T-helper 22 cell (primary cell): ENCODE measurements at places on chromosomes 16 and 17.

- no peak for DNase-seq
Measured at GRCh38 chr16:66127459-66128370, 238.8 kb upstream of the CDH5 start.

DNA sequence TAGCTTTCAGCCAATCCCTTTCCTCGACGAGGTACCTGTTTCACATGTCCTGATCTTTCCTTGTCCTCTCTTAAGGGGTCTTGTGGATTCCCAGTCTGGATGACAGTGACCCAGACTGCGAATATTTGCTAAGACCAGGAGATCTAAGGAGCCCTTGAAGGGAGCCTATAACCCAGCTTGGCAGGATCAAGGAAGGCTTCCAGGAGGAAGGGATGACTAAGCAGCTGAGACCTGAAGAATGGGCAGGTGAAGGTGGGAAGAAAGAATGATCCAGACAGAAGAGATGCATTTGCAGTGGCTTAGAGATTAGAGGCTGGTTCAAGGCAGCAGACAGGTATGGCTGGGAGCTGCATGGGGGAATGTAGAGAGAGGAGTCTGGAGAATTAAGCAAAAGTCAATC, 1.9 kb upstream of the PDK2 start:
- no peak for DNase-seq

DNA sequence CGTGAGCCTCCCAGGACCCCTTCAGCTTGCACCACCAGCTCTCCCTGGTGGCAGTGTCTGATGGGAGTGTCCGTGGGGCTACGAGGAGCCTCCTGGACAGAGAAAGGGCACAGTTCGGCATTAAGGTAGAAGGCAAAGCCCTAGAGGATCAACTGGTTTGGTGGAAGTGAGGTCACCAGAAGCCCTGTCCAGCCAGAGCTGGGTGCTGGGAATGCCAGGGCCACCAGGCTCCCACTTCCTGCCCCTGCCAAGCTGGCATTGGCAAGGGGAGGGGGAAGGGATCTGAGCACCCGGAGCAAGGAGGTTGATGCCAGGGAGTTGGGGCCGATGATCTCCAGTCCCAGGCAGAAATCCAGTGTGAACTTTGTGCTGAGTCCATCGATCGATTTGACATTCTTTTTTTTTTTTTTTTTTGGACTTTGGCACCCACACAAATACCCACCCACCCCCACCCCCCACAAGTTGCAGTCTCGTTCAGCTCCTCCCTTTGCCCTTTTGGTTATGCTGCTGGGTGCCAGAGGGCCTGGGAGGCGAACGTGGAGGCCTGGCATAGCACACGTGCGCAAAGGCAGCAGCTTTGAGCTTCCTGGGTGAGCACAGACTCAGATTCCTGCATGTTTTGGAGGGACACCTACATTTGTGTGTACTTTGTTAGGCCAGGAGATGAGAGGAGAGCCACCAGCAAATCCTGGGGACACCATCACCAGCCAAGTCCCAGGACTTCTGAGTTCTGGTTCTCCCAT, 2.1 kb downstream of the NHERF1 start:
- no peak for DNase-seq

DNA sequence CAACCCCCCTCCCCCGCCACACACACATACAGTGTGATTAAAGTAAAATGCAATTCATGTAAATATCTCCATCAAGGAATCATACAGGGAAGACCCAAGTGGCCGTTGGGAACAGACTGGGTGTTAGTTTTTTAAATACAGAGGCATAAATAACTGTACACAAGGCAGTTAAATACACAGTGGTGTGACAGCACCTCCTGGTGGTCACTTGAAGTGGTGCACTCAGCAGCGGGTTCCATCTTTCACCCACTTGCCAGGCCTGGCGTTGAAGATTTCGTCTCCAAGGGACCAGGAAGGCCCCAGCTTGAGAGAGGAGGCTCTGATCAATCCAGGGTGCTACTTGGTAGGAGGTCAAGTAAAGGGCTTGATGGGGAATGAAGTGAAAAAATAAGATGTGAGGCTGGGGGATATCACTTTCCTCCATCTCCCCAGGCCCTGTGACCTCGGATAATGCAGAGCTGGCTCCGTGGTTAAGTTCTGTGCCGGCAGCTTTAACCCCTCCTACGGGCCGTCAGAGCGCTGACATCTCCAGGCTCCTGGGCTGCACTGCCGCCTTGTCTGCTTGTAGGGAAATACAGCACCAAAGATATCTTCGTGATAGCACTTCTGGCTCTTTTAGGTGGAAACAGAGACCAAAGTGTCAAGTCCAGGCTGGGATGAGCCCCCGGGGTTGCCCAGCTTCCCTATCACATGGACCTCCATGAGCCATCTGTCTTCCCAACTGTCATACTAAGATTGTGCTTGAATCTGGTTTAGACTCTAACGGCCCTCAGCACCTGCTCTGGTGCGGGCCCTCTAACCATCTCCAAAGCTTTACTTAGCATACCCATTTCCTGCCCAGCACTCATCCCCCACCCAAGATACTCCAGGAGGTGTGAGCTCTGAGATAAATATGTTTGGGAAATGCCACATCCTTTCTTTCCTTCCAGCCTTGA, 20.7 kb downstream of the LGALS9 start:
- peak; percentile 15 for DNase-seq

DNA sequence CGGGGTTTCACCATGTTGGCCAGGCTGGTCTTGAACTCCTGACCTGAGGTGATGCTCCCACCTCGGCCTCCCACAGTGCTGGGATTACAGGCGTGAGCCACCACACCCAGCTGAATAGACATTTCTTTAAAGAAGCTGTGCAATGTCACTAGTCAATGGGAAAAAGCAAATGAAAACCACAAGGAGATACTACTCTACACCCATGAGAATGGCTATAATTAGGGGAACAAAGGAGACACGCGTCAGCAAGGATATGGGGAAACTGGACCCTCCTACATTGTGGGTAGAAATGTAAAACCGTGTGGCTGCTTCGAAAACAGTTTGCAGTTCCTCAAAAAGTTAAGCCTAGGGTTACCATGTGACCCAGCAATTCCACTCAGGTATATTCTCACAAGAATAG, 103.4 kb downstream of the VPS53 start:
- no peak for DNase-seq

DNA sequence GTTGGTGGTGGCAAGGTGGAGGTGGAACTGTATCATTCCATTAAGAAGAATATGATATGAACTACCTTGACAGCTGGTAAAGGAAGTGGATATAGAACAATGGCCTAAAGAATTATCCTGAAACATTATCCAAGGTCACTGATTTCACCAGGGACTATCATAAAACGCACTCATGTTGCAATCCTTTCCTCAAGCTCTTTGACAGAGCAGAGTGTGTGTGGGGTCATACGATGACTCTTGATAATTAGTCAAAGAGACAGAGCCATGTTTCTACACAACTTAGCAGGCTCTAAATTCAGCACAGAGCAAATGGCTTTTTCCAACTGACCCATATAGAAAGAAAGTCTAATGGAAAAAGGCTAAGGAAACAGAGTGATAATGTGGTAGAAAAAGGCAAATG, 126.4 kb upstream of the ANKFN1 start:
- no peak for DNase-seq

DNA sequence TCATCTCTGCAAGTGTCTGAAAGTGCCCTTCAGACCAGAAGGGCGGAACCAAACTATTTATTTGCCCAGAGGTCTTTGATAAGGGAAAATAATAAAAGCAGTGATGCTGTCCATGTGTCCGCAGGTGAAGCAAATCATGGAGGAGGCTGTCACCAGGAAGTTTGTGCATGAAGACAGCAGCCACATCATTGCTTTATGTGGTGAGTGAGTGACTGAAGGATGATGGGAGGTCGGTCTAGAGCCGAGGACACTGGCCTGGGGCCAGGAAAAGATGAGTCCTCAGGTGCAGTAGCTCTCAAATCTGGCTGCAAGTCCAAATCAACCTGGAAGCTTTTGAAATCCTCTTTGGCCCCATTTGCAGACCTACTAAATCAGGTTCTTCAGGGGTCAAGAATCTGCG, 6.1 kb downstream of the SGSM2 start:
- no peak for DNase-seq

GRCh38 chr17:6706499-6706898, 6.7 kb downstream of the SLC13A5 start:
- no peak for DNase-seq

DNA sequence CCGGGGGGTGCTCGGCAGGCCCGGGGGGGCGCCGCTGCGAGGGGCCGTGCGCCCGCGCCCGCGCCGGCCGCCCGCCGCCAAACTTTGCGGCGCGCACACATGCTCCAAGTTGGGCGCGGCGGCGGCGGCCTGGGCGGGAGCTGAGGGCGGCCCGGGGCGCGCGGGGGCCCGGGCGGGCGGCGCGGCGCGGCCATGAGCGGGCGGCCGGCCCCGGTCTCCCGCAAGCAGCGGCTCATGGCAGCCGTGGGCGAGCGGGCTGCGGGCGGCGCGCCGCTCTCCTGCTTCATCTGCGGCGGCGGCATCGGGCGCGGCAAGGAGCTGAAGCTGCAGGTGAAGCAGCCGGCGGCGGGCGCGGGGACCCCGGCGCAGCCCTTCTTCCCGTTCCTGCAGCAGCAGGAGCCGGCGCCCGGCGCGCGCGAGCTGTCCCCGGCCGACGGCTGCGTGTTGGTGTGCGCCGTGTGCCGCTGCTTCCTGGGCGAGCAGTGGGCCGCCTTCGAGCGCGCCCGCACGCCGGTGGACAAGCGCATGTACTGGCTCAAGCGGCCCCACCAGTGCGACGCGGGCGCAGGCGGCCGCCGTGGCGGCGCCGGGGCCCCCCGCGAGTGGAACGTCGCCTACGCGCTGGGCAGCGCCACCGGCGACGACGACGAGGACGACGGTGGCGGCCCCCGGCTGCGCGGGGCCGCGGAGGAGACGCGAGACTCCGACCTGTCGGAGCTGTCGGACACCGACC, 57.2 kb upstream of the CIBAR2 start:
- no peak for DNase-seq

DNA sequence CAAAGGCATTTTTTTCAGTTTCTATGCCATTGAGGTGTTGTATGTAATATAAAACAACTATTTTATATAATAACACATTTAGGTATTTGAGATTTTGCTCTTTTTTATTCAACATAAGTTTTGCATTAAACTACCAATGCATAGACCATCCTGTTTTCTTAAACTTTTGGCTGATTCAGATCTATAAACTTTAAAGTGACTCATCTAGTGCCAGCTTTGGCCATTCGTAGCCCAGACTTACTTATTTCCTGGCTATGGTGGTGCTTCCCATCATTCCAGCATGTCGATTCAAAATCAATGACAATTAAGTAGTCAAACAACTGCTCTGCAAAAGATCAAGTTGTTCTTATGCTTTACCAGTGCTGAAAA, 3.1 kb downstream of the ERI2 start:
- DNase-seq, result no peak

- DNase-seq, result no peak
Measured at GRCh38 chr17:13176436-13176835, 158.6 kb upstream of the ELAC2 start.

GRCh38 chr17:35844547-35844946, 24.1 kb downstream of the HEATR9 start:
- no peak for DNase-seq

DNA sequence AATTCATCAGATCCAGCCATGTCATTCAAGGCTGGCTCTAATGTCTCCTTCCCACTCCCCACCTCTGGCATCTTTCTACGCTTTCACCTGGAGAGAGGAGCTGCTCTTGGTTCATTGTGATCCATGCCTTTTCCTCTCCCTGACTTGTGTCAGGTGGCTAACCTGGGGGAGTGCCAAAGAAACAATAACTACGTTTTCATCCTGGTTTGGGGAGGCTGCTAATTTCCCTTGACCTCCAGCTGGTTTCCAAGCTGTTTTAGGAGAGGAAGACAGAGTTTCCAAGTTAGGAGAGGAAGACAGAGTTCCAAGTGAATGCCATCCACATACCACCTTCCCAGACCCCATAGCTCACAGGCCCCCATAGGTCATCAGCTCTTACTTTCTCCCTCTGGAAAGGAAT, 40.0 kb upstream of the HLF start:
- no peak for DNase-seq

GRCh38 chr17:45149669-45150664, 1.7 kb downstream of the HEXIM1 start:
- DNase-seq, result no peak

DNA sequence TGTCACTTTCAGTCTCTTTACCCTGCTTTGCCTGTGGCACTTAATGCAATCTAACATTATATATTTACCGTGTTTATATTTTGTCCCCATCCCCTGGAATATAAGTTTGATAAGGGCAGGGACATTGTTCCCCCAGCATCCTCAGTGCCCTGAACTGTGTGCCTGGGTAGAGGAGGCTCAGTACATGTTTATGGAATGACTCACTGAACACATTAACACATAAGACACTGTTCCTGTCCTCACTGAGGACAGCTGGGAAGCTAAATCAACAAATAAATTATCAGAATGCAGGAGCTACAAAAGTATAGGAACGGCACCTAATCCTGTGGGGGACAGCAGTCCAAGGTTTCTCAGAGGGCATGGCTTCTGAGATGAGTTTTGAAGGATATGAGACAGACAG, 27.8 kb downstream of the GRIN2A start:
- no peak for DNase-seq

GRCh38 chr16:66087308-66087707, 279.2 kb upstream of the CDH5 start:
- no peak for DNase-seq

- DNase-seq, result no peak
Measured at GRCh38 chr17:27862004-27862403, 31.2 kb downstream of the LYRM9 start.

DNA sequence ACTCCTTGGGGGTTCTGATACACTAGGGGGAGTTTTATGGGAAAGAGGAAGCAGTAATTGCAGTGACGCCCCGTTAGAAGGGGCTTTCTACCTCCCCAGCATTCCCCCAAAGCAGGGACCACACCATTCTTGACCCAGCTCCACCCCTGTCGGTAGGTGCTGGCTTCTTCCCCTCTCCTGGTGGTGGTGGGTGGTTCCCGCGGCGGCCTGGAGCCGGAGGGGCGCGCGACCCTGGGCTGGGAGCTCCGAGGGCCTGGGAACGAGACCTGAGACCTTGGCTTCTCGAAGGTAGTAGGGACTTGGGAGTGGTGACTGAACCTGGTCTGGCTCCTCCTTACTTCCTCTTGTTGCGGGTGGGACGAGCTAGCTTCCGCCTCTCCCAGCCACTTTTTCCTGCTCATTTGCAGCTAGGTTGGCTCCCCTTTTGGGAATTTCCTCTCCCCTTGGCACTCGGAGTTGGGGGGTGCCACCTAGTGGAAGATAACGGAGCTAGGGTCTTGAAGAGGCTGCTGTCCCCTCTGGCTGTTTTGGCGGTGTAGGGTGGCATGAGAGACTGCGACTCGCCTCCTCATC, 438 bp downstream of the GRN start:
- DNase-seq, result no peak

- peak; percentile 27 for DNase-seq
Measured at GRCh38 chr16:84175350-84176081, 11.3 kb downstream of the TAF1C start.

DNA sequence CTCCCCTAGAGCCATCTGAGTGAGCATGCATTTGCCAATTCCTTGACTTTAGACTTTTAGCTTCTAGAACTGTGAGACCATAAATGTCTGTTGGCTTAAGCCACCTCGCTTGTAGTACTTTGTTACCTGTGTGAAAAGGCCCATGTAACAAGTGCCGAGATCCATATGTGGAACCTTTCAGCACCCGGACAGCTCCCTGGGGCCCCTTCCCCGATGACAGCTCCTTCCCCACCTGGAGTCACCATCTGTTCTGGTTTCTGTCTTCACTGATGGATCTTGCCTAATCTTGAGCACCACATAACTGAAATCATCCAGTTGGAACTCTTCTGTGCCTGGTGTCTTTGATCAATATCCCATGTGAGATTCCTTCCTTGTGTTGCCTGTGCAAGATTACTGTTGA, 78.9 kb upstream of the EEF2KMT start:
- no peak for DNase-seq

- peak; percentile 36 for DNase-seq
Measured at GRCh38 chr17:7884581-7885366, 3.8 kb upstream of the CHD3 start.
